ENCODE measurements at places on chromosomes 12 and 14.

- DNase-seq, result no peak
Observed at GRCh38 chr12:68536885-68537485, 73.7 kb upstream of the RAP1B start.

GRCh38 chr14:73467800-73468199, 9.5 kb upstream of the NUMB start:
- no peak for DNase-seq

- DNase-seq, result no peak
Observed at GRCh38 chr14:35971965-35972630, 146.0 kb downstream of the BRMS1L start.

DNA sequence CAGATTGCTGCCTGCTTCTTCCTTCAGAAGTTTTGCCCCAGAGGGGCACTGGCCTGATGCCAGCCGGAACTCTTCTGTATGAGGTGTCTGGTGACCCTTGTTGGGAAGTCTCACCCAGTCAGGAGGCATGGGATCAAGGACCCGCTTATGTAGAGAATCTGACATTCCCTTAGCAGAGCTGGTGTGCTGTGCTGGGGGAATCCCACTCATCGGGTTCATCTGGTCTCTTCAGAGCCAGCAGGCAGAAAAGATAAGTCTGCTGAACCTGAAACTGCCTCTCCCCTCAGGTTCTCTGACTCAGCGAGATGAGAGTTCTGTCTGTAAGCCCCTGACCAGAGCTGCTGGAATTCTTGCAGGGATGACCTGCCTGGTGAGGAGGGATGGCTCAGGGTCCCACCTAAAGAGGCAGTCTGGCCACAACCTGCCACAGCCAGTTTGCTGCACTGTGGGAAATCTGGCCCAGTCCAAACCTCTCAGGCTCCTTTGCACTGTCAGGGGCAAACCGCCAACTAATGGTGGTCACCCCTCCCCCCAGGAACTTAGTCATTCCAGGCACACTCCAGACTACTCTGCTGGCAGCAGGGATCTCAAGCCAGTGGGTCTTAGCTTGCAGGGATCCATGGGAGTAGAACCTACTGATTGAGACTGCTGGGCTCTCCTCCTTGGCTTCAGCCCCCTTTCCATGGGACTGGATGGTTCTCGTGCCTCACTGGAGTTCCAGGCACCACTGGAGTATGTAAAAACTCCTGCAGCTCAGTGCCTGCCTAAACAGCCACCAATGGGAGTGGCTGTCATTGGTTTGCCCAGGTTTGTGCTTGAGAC, 4.1 kb downstream of the CLEC2D start:
- no peak for DNase-seq

DNA sequence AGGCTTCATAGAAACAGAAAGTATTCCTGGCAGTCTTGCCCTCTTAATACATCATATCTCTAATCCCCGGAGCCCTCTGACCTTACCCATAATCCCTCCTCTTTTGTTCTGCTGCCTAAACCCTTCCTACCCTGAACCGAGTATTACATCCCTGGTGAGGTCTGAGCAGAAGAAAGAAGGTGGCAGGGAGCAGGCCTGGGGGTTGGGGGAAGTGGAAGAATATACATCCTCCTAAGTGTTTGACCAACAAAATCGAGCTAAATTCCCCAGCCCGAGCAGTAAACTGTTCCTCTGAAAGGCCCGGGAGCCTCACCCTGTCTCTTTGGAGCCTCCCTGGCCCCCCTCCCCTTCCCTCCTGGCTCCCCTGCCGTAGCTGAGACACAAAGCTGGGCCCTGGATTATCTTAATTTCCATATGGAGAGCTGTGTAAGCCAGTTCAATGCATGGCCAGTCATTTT, 192.6 kb upstream of the LHX5 start:
- DNase-seq, result no peak
